ENCODE measurements at places on chromosomes 4 and X.

DNA sequence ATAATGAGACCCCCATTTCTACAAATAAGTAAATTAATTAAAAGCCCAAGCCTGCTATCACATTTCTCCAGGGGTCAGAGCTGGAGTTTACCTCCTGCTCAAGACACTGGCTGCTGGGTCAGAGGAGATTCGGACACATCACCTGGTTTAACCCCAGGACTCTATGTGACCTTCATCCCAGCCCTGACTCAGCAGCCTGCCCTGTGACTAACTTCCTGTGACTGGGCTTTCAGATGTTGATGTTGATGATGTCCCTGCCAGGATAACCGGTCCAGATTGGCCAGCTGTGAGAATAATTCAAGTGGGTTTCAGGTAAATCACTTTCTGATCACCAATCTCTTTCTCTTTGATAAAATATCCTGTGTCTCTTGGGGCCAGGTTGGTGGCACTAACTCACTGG is 102.4 kb upstream of the MAML3 start:
- DNase-seq: no peak

DNA sequence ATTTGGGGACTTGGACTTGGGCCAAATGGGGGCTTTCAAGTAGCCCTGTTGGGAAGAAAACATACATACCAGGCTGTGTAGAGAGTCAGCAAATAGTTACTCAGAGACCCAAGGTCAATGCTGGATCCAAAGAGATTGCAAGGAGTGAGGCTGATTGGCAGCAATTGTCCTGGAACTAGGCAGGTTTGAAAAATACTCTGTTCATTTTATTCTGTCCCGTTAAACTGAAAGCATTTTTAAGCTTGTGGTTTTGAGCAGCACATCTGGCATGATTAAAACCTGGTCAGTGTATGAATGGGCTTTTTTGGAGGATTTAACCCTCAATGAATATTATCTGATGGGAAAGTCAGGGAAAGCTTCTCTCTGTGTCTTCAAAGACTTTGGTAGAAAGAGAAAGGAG is 294.3 kb upstream of the BOD1L1 start:
- no peak for DNase-seq

DNA sequence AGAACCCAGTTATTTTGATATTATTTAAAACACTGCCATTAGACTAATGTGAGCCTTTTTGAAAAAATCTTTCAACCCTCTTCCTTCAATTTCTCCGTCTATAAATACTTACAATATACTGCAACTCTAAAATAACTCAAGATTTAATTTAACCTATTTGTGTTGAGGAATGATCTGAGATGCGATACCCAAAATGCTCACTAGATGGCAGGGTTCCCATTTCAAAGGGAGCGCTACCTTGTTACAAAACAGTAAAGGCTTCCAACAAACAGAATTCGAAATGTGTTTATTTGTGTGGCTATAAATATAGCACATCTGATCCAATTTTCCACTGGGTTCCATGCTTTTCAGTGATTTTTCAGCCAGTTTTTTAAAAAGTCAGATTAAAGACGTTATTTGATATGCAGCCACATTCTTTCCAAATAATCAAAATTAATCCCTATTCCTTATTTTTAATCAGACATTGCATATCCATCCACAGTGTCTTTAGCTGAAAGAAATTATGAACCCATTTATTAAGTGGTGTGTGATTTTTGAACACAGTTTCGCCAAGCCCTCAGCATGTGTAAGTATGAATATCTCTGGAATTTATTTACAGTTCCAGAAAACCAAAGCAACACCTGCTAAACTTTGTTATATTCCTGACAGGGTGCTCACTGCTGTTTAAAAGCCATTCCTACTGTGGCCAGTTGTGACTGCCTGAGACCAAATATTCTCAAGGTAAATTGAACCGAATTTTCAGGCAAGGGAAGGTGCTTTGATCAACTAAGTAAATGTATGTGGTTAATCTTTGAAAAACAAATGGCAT is 668.0 kb upstream of the LCORL start:
- peak; percentile 31 for DNase-seq

- no peak for DNase-seq
These were observed 20.4 kb downstream of the LEF1 start for GRCh38 chr4:108148316-108148715.

DNA sequence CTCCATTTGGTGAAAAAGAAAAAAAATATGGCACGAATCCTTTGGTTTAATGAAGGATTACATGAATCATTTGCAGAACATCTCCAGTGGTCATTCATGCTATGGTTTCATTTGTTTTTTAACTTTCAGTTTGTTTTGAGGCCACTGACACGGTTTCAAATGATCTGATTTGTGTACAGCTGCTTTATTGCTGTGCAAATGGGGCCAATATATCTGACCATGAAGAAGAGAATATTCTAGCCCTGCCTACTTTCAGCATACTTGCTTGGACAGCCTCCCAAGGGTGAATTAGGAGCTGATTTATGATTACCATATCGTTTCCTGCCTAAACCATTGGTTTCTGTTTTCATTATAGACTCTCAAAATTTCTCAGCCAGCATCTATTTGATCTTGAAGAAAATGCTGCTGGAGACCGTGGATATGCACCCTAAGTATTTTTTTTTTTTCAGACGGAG is 30.7 kb downstream of the SPARCL1 start:
- peak; percentile 57 for DNase-seq

- no peak for DNase-seq
These were observed 137.7 kb upstream of the TENT5D start for GRCh38 chrX:80282535-80282934.

GRCh38 chr4:22491939-22492338 is 23.9 kb downstream of the ADGRA3 start:
- DNase-seq: no peak

DNA sequence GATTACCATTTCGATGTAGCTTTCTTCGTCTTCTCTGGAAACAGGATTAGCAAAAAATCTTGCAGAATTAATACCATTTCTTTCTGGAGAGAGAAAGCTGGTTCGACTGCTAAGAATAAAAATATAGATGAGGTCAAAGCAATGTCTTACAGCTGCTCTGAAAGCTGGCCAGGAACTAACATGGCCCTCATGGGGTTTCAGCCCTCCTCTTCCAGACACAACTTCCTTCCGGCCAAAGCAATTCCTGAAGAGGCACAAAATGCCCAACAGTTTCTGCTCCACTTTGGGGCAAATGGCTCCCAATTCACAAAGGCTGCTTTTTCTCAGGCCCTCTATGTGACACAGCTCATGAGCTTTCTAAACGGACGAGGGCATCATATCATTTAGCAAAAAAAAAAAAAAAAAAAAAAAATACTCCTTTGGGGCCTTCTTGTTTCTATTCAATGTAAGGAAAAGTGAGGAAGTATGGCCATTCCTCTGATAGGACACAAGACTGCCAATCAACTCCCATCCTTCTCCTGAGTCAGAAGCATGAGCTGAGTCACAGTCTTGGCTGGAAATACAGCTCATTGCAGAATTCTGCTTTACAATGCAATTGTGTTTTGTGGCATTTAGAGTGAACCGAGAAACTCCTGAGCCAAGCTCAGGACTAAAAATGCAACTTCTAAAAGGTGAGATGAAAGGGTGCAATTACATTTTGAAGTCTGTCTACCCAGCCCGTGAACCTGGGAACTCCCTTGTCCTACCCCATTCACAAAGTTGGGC is 42.7 kb upstream of the CTAG2 start:
- peak; percentile 67 for DNase-seq

DNA sequence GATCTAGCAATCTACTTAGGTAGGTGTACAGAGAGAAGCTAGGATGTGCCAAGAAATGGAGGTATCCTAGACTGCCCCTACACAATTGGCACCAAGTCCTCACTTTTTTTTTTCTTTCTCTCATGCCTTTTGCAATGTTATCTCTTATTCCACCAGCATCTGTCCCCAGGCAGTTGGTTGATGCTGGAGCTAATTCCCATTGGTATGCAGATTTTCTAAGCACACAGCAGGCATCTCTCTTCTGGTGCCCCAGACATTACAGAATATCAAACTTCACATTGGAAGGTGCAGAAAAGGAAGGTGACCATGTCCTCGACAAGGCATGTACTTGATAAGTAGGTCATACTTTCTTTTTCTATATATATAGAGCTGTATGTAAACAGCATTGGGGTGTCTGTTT is 21.6 kb downstream of the LUZP4 start:
- DNase-seq: no peak

DNA sequence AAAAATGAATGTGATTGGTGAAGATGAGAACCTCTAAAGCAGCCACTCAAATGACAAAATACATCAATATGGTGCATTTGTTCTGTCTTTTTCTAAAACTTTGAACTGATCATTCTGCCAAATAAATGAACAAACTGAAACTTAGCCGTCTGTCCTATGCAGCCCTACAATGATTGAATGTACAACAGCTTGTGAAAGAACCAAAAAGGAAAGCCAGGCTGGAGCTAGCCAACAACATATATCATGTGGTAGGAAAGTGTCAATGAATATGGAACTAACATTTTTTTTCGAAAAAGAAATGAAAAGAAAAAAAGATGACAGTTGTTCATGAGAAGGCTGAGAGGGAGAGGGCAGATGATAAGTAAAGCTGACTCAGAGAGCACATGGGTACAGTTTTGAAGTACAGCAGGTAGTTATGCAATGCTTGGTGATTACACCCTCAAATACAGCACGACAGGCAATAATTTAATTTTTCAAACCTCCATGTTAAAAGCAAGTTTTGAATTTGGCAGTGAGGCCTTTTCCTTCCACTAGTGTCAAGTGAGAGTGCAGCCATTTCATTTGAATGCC is 21.2 kb upstream of the SLC7A11 start:
- no peak for DNase-seq
